ELR (cell line): ENCODE measurements at places on chromosomes 16 and 17.

GRCh38 chr17:60390186-60390585 lies 1.7 kb downstream of the USP32 start:
- peak; percentile 79 for DNase-seq

DNA sequence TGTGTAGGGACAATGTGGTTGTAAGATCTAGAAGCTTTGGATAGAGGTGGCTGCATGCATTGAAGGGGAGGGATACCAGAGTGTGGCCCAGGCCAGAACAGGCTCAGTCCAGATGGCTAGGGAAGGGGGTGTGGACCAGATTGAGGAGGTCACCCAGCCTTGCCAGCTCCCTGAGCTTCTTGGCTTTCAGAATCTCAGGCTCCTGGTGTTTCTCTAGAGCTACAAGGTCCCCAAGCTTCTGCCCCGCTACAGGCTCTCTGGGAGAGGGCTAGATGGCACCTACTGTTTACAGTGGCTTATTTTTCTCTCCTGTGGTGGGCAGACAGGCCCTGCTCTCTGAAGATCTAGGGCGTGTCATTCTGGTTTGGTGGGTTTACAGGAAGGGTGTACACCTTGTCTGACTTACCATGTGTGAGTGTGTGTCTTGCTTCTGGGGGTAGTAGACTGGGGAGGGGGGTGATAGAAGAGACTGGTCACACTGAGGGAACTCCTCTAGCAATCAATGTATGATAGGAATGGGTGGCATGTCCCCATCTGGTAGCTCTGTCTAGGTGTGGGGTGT lies 1.1 kb downstream of the RARA start:
- no peak for DNase-seq

- peak; percentile 31 for DNase-seq
Observed at GRCh38 chr16:75402159-75402820, 31.0 kb downstream of the CFDP1 start.

DNA sequence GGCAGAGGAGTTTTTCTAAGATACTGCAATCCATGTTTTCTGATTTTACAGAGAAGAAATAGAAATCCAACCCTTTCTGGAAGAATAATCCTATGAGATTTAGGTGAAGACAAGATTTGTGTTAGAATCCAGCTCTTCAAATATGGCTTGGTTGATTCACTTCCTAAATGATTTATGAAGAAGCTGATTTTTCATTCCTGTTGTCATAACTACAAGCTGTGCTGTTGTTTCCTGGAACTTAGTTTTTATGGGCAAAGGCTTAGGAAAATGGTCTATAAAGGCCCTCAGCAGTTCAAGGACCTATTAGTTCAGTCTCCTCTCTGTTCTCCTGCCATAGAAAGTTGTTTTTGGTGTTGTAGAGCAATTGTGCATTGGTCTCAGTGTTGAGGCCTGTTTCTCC lies 174.2 kb upstream of the FAM20A start:
- peak; percentile 27 for DNase-seq

- no peak for DNase-seq
Observed at GRCh38 chr17:1872976-1873375, 43.2 kb downstream of the RPA1 start.

GRCh38 chr17:71760062-71760720 lies 360.6 kb upstream of the SOX9 start:
- peak; percentile 83 for DNase-seq

DNA sequence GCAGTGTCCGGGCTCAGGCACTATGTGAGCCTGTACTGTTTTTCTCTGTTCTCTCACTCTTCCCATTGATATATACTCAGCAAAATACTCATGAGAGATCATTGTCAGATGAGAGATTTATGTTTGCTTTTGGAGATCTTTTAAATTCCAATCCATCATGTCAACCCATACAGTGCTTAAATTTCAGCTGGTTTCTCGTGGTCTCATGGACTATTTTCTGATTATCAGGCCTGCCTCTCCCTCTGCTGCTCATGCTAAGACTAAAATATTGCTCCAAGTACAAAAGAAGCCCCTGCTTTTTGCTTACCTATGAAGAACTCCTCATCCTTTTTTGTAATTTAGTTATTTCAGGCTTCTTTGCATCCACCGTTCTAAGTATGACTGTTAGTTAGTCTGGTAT lies 547.2 kb downstream of the KCNJ2 start:
- no peak for DNase-seq

- DNase-seq, result no peak
Observed at GRCh38 chr16:60674241-60674640, 1362.0 kb downstream of the CDH8 start.

GRCh38 chr17:77421630-77421972 lies 280.8 kb downstream of the SEC14L1 start:
- no peak for DNase-seq

- DNase-seq, result peak; percentile 57
Observed at GRCh38 chr16:86261379-86261778, 248.9 kb upstream of the FOXF1 start.
